Putamen (tissue), 1 donor: ENCODE measurements at places on chromosomes 6 and 20.

- DNase-seq = no peak
These were observed 100.0 kb upstream of the TAB2 start for GRCh38 chr6:149217466-149217888.

GRCh38 chr6:42979523-42980177 is 669 bp upstream of the PEX6 start:
- no peak for DNase-seq

GRCh38 chr6:148195511-148195910 is 147.1 kb upstream of the SASH1 start:
- DNase-seq = no peak

DNA sequence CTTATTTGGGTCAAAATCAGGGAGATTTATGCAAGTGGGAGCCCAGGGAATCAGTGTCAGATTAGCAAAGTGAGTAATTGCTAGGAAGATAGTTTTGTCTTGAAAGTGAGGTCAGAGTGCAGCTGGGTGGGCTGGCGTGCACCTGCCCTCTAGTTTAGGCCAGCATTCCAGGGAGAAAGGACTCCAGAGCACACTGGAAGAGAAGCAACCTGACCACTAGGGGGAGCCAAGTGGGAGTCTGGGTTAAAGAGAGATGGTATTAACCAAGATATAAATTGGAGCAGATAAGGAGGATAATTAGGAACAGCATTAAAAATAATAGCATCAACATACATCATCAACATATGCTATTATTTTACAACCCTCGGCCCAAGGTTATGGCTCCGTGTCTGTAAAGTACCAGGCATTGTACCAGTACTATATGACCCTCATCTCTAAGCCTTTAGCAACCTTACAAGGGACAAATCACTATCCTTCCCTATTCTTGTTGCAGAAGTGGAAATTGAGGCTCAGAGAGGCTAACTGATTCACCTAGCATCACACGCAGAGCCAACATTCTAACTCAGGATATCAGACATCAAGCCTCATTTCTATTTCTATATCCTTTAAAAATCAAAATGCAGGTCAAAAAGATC is 57.8 kb downstream of the SLC2A10 start:
- no peak for DNase-seq

GRCh38 chr6:16277101-16277981 is 39.0 kb downstream of the GMPR start:
- no peak for DNase-seq

GRCh38 chr6:80622641-80623040 is 516.2 kb downstream of the BCKDHB start:
- no peak for DNase-seq
